ENCODE measurements at places on chromosomes 7 and 10.

DNA sequence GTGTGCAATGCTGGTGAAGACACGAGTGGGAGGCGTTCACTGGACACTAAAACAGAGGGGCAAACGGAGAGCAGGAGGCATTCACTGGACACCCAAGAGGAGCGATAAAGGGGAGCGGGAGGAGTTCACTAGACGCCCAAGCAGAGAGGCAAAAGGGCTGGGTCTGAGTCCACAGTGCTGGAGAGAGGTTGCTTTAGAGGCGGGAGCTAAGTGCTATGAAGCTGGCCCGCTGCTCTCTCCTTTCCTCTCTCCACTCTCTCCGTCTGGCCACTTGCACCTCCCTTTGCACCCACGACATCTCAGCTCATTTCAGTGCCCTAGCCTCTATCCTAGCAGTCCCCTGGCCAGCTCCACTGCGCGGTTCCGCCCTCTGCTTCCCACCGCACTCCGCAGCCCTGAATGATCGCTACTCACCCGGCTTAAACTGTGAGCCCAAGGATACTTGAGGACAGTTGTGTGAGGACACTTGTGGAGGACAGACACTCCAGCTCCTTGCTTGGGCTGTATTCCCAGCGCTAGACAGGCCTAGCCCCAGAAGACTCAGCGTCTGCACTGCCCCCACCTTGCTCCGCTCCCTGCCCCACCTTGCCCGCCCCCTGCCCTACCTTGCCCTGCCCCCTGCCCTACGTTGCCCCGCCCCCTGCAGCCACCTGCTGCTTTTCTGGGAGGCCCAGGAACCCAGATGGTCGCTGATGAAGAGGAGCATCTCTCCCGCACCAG, 78.8 kb upstream of the CPXM2 start:
- DNase-seq, result no peak

DNA sequence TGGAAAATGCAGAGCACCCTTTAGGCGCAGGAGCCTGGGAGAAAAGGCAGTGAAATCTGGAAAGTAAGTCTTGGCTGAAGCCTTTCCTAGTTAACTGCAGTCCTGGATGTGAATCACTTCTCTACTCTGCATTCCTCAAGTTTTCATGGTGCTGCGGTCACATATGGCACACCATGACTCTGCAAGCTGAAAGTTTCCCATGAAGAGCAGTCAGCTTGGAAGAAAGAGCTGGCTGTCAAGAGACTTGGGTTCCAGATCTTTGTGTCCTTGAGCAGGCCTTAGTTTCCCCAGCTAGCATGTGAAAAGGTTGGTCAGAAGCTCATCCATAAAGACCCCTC, 548.3 kb downstream of the SORCS3 start:
- no peak for DNase-seq

GRCh38 chr7:97859606-97860204, 12.5 kb downstream of the ASNS start:
- DNase-seq, result no peak

GRCh38 chr7:82247814-82248433, 195.7 kb downstream of the CACNA2D1 start:
- no peak for DNase-seq

GRCh38 chr7:112072541-112073245, 133.5 kb downstream of the DOCK4 start:
- DNase-seq, result no peak

All from activated CD4-positive, alpha-beta T cell treated with anti-CD3 and anti-CD28 coated beads for 24 hours (primary cell).